Prostate gland (tissue), 2 donors: ENCODE measurements at places on chromosomes 5 and 9. TPM values are rescaled to one million over a fixed set of nuclear protein-coding genes. Genes with fewer than 3 reads are reported as not detected.

The SPACA9 gene
- 16.5 TPM for total RNA-seq

The GABRA6 gene
- 6.1 TPM for total RNA-seq

The INSYN2B gene
- total RNA-seq = 0.17 TPM

The ZDHHC11 gene
- 1.2 TPM for total RNA-seq

The C9orf153 gene
- not detected for total RNA-seq

The CYSRT1 gene
- total RNA-seq = 2.7 TPM

The CCNG1 gene
- 181 TPM for total RNA-seq

The PHF24 gene
- total RNA-seq = not detected

The PCDHGC4 gene
- total RNA-seq = 3.8 TPM

The FST gene
- total RNA-seq = 8.4 TPM

The FOXI1 gene
- 1.2 TPM for total RNA-seq

The PLAC8L1 gene
- total RNA-seq = not detected

The NEUROG1 gene
- total RNA-seq = not detected

The SVEP1 gene
- 5.8 TPM for total RNA-seq

The SAPCD2 gene
- total RNA-seq = 7.2 TPM

The WNK2 gene
- 77.9 TPM for total RNA-seq

The FOXD4L3 gene
- total RNA-seq = not detected

The PIP5K1B gene
- 38.3 TPM for total RNA-seq

The GPR150 gene
- total RNA-seq = 3.0 TPM

The ESM1 gene
- total RNA-seq = not detected

The ARID3C gene
- total RNA-seq = 1.1 TPM

The ECSCR gene
- total RNA-seq = 6.7 TPM

The FRMPD1 gene
- total RNA-seq = 0.36 TPM
